SK-MEL-5 (cell line): ENCODE measurements at places on chromosomes 1 and 21. TPM values are rescaled to one million over a fixed set of nuclear protein-coding genes. Genes with fewer than 3 reads are reported as not detected.

Gene GJA9
- total RNA-seq = not detected in 2 replicates

Gene ITLN1
- total RNA-seq = not detected in 2 replicates

Gene CTH
- total RNA-seq = 9.5 and 10.6 TPM in 2 replicates

Gene SPATA45
- 0.40 TPM in 1 of 2 replicates, not detected in the other for total RNA-seq

Gene HMGCS2
- total RNA-seq = not detected in 2 replicates

Gene SPATA1
- 0.93 TPM in 1 of 2 replicates, not detected in the other for total RNA-seq

Gene RPRD2
- 7.1 and 12.6 TPM in 2 replicates for total RNA-seq

Gene TMEM81
- total RNA-seq = 1.3 and 1.9 TPM in 2 replicates

Gene TRABD2B
- total RNA-seq = 0.13 TPM in 1 of 2 replicates, not detected in the other

Gene DUSP12
- total RNA-seq = 38.7 and 40.7 TPM in 2 replicates

Gene UTS2
- total RNA-seq = not detected in 2 replicates

Gene NTRK1
- total RNA-seq = 0.32 and 0.53 TPM in 2 replicates

Gene GSTM3
- 67.6 and 72.1 TPM in 2 replicates for total RNA-seq

Gene HAO2
- 0.21 and 0.43 TPM in 2 replicates for total RNA-seq

Gene RCSD1
- total RNA-seq = not detected in 2 replicates

Gene RPS6KC1
- total RNA-seq = 21.5 and 23.4 TPM in 2 replicates

Gene PDC
- total RNA-seq = not detected in 2 replicates

Gene IL22RA1
- total RNA-seq = 0.37 and 0.77 TPM in 2 replicates

Gene CR2
- not detected in 2 replicates for total RNA-seq

Gene TRIM45
- 14.8 and 16.0 TPM in 2 replicates for total RNA-seq

Gene CD1C
- not detected in 2 replicates for total RNA-seq

Gene GBP1
- 0.29 and 0.83 TPM in 2 replicates for total RNA-seq

Gene GJB3
- not detected in 2 replicates for total RNA-seq

Gene TMEM51
- 16.2 and 18.9 TPM in 2 replicates for total RNA-seq

Gene OR2C3
- total RNA-seq = 0.03 and 0.05 TPM in 2 replicates

Gene CENPF
- total RNA-seq = 58.1 and 66.4 TPM in 2 replicates

Gene CYP4A11
- not detected in 2 replicates for total RNA-seq

Gene TAS1R1
- not detected in 2 replicates for total RNA-seq

Gene TRIM67
- 0.03 TPM in 1 of 2 replicates, not detected in the other for total RNA-seq

Gene SELE
- total RNA-seq = not detected in 2 replicates

Gene NUAK2
- 0.13 and 0.55 TPM in 2 replicates for total RNA-seq

Gene KCND3
- 0.11 and 0.13 TPM in 2 replicates for total RNA-seq

Gene RRP1B
- 22.9 and 23.5 TPM in 2 replicates for total RNA-seq

Gene TCHH
- 0.05 and 0.27 TPM in 2 replicates for total RNA-seq

Gene FCRL3
- total RNA-seq = 0.05 TPM in 1 of 2 replicates, not detected in the other

Gene HEYL
- total RNA-seq = not detected in 2 replicates

Gene GBP3
- total RNA-seq = 0.08 TPM in 2 replicates

Gene SMIM1
- 2.9 and 4.4 TPM in 2 replicates for total RNA-seq

Gene KIF26B
- 1.4 and 1.5 TPM in 2 replicates for total RNA-seq

Gene PTPRC
- total RNA-seq = 0.35 and 0.45 TPM in 2 replicates

Gene TRPM2
- total RNA-seq = 0.21 and 0.37 TPM in 2 replicates

Gene NECTIN4
- total RNA-seq = 0.11 and 0.21 TPM in 2 replicates

Gene NBPF4
- total RNA-seq = not detected in 2 replicates

Gene ETV3L
- total RNA-seq = not detected in 2 replicates

Gene FAM163A
- not detected in 2 replicates for total RNA-seq

Gene C1QC
- not detected in 2 replicates for total RNA-seq
